ENCODE measurements at places on chromosomes 13 and 19.

DNA sequence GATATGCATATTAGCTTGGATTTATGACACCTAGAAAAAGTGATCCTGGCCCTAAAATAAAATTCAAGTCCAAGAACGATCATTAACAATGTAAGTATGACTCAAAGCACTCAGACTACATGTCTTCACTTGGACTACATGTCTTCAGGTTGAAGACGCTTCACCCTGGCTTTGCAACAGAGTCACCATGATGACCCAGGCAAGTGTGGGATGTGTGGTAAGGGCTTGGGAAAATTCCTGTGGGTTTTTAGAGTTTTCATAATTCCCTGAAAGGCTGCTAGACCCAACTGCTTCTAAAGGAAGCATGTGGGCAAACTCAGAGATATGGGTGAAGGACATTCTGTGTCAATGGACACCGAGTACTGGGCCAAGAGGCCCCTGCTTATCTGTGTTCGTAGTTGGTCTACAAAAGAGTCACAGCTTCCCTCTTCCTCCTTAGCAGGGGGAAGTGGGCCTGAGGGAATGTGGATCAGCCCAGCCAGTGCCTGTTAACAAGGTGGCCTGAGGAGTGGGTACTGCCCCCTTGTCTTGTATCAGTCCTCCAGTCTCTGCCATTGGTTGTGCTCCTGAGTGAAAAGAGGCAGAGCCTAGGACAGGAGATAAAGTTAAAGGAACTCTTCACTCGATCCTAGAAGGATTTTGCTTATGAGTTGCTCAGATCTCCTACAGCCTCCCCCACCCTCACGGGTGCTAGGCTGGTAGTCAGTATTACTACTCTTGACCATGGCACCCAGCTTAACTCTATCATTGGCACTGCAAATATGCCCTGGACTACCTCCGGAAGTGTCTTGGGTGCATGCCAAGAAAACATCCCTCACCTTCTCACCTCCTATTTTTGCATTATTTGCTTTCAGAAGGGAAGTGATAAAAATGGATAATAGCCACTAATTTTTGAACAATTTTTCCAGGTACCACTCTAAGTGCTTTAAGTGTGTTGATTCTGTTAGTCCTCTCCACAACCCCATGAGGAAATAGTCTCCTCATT lies 406.3 kb downstream of the COG6 start:
- no peak for DNase-seq

DNA sequence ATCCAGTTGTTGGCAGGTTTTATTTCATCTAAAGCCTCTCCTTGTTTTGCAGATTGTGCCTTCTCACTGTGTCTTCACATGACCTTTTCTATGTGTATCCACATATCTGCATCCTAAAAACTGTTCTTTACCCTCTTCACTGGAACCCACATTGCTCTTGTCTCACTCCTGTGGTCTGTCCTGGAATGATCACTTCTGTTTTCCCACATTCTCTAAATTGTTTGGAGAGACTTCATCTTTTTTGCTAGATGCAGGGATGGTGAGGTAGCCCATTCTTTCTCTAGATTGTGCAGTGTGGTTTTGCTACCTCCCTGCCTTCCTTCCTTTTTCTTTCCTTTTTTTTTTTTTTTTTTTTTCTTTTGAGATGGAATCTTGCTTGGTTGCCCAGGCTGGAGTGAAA lies 608.6 kb upstream of the MIR17HG start:
- DNase-seq = no peak

GRCh38 chr19:39138221-39139211 lies 12.9 kb downstream of the PAK4 start:
- DNase-seq = no peak

DNA sequence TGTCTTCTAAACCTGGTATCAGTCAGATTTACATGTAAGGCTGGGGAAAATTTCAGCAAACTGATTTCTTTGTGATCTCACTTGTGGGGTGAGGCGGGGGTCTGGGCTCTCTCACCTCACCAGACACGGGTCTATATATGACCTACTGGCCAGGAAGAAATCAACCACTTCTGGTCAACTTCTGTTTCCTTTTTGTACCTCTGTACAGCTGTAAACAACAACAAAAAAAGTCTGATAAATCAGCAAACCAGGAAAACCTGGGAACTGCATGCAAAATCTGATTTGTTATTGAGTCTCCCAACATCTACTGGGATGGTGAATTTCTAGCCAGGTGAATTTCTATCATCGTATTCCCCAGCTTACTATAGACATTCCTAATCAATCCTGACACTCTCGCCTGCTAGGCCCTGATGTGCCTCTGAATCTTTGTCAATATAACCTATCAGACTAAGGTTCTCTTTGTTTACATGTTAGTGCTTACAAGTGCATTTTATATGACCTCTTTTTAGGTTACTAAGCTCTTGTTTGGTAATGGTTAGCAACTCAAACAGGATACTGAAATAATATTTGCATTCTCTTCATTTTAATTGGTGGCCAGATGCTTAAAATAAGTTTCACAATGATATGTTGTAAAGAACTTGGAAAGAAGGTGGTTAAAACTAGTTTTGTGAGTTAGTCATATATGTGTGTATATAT lies 77.7 kb downstream of the LRRC63 start:
- DNase-seq = no peak

GRCh38 chr13:41495044-41495443 lies 37.7 kb downstream of the RGCC start:
- no peak for DNase-seq

All from stimulated activated CD4-positive, alpha-beta T cell treated with anti-CD3 and anti-CD28 coated beads, Interleukin-1b, Interleukin-23, amount 100 ng/mL, for 4 hours (primary cell).